ENCODE measurements at places on chromosomes 11 and 22. TPM values are rescaled to one million over a fixed set of nuclear protein-coding genes. Genes with fewer than 3 reads are reported as not detected.

- peak; percentile 70 for DNase-seq
Observed at GRCh38 chr11:8338138-8338537, 74.5 kb upstream of the LMO1 start.

CARD10 gene
- 13.9 TPM for polyA plus RNA-seq

DNA sequence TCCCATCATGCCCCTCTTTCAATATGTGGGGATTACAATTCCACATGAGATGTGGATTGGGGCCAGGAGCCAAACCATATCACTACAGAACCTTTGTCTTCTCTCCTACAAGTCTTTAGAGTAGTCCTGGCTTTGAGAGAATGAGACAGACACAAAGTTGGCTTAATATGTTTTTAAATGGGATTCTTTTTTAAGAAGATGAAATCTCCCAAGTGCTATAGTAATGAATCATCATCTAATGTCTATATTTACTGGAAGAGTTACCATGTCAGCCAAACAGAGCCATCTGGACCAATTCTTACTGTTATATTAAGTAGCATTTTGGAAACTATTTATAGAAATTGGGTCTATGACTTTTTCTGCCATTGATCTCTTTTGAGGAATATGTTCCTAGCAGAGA lies 38.1 kb upstream of the CARD18 start:
- no peak for DNase-seq

GRCh38 chr11:111938687-111939160 lies 1.6 kb downstream of the DIXDC1 start:
- DNase-seq: no peak

DNA sequence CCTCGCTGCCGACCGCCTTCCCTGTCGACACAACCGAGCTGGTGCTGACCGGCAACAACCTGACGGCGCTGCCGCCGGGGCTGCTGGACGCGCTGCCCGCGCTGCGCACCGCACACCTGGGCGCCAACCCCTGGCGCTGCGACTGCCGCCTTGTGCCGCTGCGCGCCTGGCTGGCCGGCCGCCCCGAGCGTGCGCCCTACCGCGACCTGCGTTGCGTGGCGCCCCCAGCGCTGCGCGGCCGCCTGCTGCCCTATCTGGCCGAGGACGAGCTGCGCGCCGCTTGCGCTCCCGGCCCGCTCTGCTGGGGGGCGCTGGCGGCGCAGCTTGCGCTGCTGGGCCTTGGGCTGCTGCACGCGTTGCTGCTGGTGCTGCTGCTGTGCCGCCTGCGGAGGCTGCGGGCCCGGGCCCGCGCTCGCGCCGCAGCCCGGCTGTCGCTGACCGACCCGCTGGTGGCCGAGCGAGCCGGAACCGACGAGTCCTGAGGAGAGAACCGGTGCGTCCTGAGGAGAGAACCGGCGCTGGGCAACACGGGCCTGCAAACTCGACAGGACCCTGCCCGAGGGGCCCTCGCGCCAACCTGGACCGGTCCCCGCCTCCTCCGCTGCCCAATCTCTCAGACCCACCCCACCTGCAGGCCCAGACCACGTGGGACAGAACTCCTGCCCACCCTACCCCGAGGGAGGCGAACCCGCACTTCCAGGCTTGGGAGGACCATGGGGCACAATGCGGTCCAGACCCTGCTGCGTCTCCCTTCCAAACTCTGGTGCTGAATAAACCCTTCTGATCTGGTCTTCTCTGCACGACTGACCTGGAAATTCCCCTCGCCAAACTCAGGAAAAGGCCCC lies 866 bp downstream of the GP1BB start:
- no peak for DNase-seq

GRCh38 chr11:30260813-30261212 lies 30.0 kb downstream of the FSHB start:
- no peak for DNase-seq

DNA sequence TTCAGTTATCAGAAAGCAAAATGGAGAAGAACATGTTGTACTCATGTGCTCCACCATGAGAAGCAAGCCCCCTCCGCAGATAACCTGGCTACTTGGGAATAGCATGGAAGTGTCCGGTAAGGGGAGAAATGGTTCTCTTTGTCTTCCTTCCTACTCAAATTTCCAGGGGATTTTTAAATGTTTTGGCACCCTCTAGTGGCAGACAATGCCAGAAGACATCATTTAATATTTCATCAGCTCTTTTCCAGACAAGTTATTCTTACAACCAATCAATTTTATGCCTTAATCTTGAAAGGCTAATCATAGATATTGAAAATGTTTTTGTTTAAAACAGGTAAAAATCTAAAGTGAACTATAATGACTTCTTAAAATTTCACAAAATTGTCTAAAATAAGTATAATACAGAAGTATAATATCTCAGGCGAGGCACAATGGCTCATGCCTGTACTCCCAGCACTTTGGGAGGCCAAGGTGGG lies 15.7 kb downstream of the CRTAM start:
- peak; percentile 45 for DNase-seq

GRCh38 chr11:102383839-102384238 lies 36.8 kb downstream of the BIRC2 start:
- DNase-seq: no peak

- DNase-seq: peak; percentile 68
Observed at GRCh38 chr22:19982991-19983578, 33.5 kb downstream of the ARVCF start.

DNA sequence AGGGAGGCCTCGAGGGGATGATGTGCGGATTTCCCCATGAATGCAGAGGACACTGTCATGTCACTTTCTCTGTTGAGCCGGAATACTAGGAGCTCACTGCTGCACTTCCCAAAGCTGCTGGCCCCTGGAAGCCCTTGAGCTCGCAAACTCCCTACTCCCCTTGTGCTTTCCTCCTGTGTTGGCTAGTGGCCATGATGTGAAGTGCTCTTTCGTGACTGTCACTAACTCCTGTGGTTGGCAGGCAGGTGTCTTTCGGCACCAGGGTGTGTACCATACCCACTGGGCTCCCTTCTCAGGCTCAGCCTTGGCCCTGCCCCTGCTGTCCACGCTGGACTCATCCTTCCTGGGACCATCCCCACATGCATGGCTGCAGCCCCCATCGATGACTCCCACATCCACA lies 86.2 kb downstream of the BTBD10 start:
- DNase-seq: no peak

- DNase-seq: no peak
Observed at GRCh38 chr22:30024231-30024630, 56.0 kb upstream of the HORMAD2 start.

- DNase-seq: no peak
Observed at GRCh38 chr11:7540830-7541555, 27.2 kb downstream of the PPFIBP2 start.

OR9G4 gene
- polyA plus RNA-seq: not detected

DNA sequence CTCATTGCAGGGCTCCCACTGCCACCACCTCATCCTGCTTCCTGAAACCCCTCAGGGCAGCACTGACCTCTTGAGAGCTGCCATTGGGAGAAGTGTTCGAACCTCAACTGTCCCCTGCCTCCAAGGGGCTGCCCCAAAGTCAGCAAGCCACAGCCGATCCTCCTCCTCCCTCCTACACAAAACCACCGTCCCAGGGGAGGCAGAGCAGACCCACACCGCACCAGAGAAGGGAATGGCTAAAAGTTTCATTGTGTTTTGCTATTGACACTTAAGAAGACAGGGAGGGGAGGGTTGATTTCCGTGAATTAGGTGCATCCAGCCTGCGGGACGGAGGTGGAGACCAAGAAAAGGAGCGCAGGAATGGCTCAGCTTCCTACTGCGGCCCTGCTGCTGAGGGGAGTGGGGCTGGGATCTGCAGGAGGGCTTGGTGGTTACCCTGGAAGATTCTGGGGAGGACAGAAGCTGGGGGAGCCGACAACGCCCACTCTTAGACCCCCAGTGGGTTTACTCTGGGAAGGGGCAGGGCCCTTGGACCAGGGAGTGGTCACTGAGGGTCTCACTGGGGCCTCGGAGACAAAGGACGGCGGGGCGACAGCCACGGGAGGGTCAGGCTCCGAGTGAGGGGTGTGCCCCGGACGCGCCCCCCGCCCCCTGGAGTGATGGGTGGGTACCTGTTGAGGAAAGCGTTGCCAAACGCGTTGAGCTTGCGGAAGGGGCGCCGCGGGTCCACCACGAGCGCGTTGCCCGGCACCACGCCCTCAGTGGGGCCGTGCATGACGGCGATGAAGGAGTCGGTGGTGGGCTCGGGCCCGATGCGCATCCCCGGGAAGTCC lies 815 bp downstream of the EHD1 start:
- no peak for DNase-seq

RFPL1 gene
- polyA plus RNA-seq: not detected

- no peak for DNase-seq
Observed at GRCh38 chr11:58289266-58289665, 21.2 kb upstream of the OR10W1 start.

OR10A2 gene
- not detected for polyA plus RNA-seq

HTR3B gene
- polyA plus RNA-seq: not detected

DNA sequence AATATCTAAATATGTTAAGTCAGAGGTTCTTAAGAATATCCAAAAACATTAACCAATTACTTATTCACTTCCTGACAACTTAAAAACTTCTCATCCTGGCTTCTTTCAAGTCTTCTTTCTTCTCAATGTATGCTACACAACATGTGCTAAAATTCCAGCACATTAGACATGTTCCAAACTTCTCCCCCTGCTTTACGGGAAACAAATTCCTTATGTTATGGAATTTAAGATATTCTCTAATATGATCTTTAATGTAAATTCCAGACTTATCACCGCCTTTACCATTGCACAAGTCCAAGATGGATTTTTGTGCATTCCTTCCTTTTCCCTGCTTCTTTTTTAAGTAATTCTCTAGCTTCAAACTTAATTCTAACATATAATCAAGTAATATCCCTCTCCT lies 964.5 kb upstream of the CHORDC1 start:
- DNase-seq: no peak

DNA sequence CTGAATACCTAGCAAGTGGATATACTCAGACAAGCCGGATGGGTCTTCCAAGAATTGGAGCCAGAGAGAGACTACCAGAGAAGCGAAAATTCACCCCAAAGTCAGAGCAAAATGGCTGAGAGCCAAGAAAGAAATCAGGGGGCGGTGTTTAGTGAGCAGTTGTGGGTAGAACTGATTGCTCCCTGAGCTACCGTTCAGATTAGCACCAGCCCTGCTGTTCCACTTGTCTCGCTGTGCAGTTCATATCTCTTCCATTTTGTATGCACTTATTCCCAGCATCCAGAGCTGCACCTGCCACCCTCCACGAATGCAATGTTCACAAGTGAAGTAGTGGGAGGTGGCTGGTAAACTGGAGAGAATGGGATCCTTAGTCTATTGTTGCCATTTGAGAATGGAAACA lies 25.5 kb downstream of the DRD2 start:
- DNase-seq: no peak

GRCh38 chr11:119691701-119692539 lies 37.1 kb downstream of the NECTIN1 start:
- DNase-seq: no peak

OR4A16 gene
- not detected for polyA plus RNA-seq

DNA sequence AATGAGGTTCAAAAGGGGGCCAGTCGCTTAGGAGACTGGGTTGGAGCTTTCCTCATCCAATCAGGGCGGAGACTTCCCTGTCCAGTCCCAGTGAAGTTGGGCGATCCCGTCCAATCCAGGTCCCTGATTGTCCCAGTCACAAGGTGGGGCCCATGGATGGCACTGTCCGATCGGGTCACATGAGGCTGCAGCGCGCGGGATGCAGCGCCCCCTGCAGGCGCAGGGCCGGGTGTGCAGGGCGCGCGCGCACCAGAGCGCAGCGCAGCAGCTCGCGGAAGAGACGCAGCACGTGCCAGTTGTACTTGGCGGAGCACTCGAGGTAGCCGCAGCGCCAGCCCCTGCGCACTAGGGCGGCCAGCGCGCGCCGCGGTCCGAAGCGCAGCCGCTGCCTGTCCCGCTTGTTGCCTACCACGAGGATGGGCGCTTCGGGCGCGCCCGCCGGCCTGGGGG lies 2.3 kb downstream of the RASL10A start:
- no peak for DNase-seq

GRCh38 chr22:26169315-26170111 lies at the start of gene SEZ6L:
Gene SEZ6L, plus strand, starts transcription at chr22:26169462. Its CDS starts 208 bp downstream, at chr22:26169670.
- peak; percentile 68 for DNase-seq

DNA sequence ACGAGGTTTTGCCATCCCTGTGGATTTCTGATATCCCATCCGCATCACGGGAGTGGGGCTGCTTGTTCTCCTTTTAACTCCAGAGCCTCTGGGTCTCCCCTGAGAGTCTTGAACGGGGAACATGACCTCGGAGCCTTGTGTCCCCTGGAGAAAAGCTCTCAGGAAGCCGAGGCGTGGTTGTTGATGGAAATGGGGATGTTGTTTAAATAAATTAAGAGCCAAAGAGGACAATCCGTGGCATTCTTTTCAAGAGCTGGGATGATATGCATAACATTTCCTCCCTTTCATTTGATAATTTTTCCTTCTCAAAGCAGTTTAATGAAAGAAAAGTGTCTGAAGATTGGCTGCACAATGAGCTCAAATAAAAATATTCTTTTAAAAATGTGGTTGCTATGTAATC lies 14.2 kb downstream of the TSPAN18 start:
- no peak for DNase-seq

MADD gene
- polyA plus RNA-seq: 37.5 TPM

JAML gene
- polyA plus RNA-seq: 1.6 TPM

DNA sequence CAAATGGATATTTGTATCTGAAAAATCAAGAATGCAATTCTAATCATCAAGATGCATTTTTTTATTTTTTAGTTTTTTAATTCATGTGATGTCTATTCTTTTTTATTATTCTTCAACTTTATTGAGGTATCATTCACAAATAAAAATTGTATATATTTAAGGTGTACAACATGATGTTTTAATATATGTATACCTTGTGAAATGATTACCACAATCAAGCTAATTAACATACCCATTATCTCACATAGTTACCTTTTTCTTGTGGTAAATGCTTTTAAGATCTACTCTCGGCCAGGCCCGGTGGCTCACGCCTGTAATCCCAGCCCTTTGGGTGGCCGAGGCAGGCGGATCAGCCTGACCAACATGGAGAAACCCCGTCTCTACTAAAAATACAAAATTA lies 3.7 kb downstream of the HBB start:
- DNase-seq: no peak

DNA sequence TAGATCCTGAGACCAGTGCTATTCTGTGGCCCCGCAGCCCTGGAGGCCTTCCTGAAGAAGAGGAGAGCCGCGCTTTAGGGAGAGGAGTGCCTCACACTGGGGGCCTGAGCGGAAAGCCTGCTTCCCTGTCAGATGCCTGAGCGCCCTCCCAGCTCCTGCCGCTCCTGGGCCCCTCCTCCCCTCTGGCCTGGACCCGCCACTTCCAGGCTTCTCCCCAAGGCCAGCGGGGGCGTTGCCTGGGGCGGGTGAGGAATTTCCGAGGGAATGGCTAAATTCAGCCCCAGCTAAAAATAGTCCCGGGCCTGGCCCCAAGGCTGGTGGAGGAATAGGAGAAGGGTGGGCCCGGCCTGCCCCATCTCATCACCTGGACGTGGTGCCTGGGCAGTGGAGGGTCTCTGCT lies 15.4 kb downstream of the ARHGEF17 start:
- DNase-seq: peak; percentile 86

DNA sequence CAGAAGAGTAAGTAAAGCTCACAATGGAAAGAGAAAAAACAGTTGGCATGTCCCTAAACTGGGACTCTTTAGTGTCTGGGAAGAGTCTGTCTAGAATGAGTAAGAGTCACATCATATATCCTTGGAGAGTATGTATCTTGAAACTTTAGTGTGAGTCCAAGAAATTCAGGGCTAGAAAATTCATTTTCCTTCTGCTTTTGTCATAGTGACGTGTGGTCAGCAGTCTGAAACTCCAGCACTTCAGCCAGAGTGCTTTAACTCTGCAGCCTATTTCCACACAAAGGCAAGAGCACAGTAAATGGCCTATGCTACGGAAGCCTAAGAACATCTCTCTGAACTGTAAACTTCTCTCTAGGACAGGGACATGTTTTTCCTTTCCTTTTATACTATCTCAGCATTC lies 174.1 kb downstream of the FAM181B start:
- no peak for DNase-seq

- DNase-seq: no peak
Observed at GRCh38 chr22:18984564-18984963, 48.5 kb upstream of the PRODH start.
